ENCODE measurements at places on chromosomes 5 and 9. TPM values are rescaled to one million over a fixed set of nuclear protein-coding genes. Genes with fewer than 3 reads are reported as not detected.

TAF11L10 gene
- total RNA-seq, result not detected

- ATAC-seq, result no peak
Measured at GRCh38 chr9:134204991-134205578, 40.7 kb upstream of the RNU6ATAC start.

DNA sequence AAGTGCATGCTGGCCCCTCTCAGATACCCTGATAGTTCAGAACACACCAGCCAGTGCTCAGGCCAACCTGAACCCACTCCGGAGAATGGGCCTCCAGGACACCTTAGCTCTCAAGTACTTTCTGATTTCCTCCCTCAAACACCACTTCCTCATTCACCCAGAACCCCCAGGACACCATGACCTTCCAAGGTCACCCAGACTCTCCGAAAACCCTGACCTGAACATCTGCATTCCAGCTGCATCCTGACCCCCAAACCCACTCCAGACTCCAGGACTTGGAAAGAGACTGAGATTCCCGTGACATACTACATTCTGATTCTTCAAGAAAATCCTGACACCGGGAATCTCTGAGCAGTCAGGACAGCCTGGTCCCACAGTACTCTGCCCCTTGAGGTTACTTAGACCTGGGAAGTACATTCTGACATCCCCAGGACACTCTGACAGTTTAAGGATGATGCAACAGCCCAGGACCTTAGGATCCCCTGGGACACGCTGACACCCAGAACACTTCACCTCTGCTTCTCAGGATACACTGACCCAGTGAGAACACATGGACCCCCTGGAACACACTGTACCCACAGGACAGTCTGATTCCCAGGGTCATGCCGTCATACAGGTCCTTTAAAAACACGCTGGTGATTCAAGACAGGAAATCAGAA is 747 bp upstream of the PROP1 start:
- no peak for ATAC-seq

- ATAC-seq, result peak; percentile 93
Measured at GRCh38 chr5:77076961-77077828, 9.9 kb downstream of the ZBED3 start.

DNA sequence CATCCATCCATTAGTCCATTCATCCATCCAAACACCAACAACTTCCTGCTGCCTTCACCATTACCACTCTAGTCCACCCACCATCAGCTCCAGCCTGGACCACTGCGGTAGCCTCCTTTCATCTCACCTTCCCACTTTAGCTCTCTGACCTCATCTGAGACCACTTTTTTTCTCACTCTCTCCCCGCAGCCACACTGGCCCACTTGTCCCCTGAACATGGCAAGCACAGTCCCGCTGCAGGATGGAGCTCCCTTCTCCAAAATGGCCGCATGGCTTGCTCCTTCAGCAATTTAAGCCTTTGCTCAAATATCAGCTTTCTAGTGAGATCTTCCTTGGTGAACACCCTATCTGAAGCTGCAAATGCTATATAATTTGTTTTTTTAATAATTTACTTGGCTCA is 11.1 kb downstream of the CSF1R start:
- no peak for ATAC-seq
